ENCODE measurements at places on chromosomes 7 and 10.

- DNase-seq: no peak
These were observed 16.5 kb upstream of the GPR37 start for GRCh38 chr7:124781907-124782734.

- DNase-seq: peak; percentile 44
These were observed 7.7 kb upstream of the OPN1SW start for GRCh38 chr7:128783143-128783861.

GRCh38 chr7:150964593-150965111 lies 13.5 kb downstream of the KCNH2 start:
- DNase-seq: no peak

- no peak for DNase-seq
These were observed 67.1 kb downstream of the HECTD2 start for GRCh38 chr10:91477236-91477635.

DNA sequence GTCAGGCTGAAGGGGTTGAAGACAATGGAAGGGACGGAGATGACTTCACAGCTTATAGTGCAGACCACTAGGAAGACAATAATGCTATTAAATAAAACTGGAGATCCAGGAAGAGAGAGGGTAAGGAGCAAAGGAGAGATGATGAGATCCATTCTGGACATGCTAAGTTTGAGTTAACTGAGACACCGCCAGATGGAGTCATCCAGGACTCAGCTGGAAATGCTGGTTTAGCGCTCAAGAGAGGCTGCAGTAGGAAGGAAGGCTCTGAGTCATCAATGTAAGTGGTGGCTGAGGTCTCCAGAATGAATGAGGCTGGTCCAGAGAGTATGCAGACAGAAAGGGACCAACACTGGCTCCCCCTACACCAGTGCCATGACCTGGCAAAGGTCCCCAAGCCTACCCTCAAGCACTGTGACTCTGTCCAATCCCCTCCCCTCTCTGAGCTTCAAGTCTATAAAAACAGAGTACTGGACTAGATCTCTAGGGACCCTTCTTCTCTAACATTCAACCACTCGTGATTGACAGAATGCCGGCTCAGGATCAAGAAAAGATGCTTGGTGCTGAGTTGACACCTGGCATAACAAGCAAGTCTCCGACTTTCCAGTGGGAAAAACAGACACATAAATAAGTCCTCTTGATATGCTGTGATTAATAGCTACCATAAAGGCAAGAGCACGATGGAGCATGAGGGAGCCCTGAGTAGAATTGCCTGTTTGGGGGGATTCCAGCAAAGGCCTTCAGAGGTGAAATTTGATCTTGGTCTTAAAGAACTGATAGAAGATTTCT lies 8.9 kb downstream of the GFRA1 start:
- no peak for DNase-seq
